ENCODE measurements at places on chromosomes 6 and 20.

DNA sequence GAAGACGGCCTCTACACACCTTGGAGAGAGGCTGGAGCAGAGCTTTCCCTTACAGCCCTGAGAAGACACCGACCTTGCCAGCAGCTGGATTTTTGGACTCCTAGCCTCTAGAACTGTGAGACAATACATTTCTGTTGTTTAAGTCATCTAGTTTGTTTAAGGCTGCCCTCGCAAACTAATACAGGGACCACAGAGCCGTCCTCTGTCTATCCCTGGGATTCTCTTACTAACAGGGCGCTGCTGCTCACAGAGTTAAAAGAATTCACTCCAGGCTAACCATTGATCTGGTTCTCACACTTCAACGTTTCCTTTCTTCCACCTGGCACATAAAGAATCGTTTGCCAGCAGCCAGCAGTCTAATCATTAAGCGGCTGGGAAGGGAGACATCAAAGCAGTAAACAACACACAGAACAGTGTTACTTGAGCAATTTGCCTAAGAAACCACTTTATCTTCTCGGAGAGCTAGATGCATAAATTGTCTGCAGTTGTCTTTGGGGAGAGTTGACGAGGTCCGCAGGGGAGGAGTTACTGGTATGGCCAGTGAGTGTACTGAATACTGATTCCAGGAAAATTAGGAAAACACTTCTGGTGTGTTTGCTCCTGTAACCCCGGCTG is 103.5 kb upstream of the AKAP12 start:
- DNase-seq = no peak

DNA sequence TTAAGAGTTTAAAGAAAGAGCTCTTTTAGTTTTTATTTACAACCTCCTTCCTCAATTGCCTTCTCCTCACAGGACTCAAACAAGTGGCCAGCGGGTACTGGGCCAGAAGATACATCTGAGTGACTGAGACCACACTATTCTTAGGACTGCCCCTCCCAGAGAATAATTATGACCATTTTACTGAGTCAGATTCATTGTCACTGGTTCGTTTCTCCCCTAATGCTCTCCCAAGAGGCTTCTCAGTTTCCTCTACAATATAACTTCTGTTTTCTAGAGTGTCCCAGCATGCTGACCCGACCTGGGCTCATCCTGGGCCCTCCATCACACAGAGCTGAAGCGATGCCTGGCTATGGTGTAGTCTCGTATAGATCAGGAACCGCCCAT is 279.9 kb downstream of the CD83 start:
- DNase-seq = no peak

DNA sequence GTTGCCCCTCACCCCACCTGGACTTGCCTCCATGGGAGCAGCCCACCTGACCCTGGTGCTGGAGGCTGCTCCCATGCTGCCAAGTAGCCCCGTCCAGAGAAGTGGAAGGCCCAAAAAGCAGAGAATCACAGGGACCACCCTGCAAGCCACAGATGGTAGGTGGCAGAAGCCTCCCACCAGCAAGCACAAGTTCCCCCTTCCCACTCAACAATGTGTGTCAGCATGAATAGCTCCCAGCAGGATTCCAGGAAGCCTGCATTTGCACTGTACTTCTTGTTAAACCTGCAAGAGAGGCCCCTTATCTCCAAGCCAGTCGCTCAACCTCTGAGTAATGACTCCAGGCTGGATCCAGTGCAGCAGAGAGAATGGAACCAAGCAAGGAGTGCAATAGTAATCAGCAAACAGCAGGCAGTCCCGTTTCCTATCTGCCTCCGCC is 180.8 kb upstream of the CST7 start:
- no peak for DNase-seq

GRCh38 chr6:21741221-21742109 is 147.9 kb downstream of the SOX4 start:
- peak; percentile 25 for DNase-seq

- no peak for DNase-seq
These were observed 37.8 kb downstream of the DUSP22 start for GRCh38 chr6:329888-330691.
